Jurkat, Clone E6-1 (cell line): ENCODE measurements at places on chromosomes 2 and 18.

- DNase-seq: no peak
Measured at GRCh38 chr2:112812318-112813267, 24.0 kb downstream of the IL1B start.

DNA sequence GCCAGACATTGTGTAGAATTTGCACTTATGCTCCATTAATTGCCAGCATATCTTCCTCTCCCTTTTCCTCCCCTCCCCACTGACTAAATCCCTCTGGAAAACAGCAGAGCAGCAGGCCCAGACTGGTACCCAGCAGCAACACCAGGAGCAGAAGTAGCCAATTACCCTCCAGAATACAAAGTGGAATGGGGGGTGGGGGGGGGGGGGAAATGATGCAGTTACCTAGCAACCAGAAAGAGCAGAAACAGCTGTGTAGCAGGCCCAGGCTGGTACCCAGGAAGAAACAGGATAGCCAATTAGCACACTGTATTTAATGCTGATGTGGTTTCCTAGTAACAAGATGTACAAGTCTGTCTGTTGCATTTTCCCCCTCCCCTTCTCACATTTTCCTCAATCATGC, 52.3 kb downstream of the KLF7 start:
- DNase-seq: no peak

DNA sequence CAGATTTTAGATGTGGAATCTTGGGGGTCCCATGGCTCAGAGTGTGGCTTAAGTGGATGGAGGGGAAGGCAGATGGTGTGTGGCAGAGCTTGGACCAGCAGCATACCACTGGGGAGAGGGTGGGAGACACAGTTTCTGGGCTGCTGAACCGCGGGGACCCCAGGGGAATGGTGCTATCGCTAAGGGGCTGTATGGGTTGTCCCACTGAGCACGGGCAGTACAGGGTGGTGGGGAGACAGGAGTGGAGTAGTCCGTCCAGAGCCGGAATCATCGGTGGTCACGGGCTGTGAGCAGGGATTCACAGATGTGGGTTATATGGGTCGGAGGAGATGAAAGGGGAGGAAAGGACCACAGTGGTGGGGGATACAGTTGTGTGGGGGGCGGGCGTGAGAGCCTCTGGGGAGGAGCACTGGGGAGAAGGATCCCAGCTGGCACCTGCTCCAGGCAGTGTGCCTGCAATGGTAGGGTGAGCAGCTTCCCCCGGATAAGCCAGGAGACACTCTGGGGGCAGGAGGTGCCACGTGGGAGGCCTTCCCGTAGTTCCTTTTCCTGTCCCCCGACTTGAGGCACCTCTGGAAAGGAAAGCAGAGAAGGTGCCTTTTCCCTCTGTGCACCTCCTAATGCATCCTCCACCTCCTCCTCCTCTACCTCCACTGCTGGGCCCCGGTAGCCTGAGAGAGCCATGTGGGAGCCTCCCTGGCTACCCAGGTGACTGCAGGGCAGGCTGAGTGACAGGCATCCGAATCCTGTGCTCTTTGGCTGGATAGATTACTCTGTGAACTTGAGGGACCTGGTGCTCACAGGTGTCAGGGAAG, 24.9 kb downstream of the IGFBP5 start:
- no peak for DNase-seq

DNA sequence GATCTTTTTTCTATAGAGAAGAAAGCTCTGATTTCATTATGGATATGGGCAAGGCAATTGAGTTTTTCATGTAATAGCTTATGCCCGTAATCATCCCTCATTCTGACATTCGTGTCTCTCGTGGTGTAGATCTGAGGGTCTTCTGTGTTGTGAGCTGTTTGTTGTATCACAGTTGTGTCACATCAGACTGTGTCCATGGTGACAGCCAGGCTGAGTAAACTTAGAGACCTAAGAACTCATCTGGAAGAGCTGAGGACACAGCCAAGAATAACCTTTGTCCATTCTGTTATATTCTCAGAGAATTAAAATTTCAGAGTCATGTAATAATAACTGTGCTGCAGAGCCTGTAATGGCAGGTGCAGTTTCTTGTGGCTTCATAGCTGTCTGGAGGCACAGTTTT, 116.5 kb downstream of the ATP9B start:
- no peak for DNase-seq

DNA sequence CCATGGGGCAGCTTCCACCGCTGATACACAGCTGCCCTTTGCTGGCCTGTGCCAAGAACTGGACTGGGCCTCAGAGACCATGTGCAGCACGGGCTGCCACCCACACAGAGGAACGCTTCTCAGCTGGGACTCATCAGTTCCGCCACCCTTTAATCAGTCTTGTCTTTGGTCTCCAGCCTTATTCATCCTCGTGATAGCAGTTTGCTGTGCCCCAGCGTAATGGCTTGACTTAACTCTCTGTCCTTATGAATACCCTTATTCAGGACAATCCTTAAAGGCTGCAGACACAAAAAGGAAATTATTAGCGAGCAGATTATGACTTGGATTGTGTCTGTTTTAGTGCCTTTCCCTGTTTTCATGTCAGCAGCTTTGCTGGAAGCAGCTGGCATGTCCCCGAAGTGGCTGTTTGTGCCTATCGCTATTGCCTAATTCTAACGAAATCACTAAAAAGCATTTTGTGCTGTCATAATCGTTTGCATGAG, 108.9 kb upstream of the DAPL1 start:
- DNase-seq: no peak

- no peak for DNase-seq
Measured at GRCh38 chr2:11877764-11878163, 131.3 kb downstream of the LPIN1 start.

GRCh38 chr2:186868344-186868743, 19.4 kb upstream of the ZSWIM2 start:
- DNase-seq: no peak

DNA sequence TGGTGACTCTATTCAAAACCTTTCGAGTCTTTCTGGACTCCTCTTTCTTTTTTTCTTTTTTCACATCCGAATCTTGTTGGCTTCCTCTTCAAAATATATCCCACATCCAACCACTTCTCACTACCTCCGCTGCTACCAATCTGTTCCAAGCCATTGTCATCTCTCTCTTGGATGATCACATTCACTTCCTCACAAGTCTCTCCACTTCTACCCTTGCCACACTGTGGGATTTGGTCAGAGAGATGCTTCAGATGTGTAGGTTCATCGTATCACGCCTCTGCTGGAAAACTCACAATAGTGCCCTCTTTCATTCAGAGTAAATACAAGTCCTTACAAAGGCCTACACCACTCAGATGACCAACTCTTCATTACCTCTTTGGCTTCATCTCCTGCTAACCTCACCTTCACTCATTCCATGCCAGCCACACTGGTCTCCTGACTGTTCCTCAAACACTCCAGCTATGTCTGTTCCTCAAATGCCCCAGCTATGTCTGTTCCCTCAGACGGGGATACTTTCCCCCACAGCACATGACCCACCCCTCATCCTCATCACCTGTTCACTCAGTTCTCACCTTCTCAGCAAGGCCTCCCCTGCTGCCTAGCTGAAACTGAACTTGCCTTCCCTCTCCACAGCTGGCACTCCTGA, 67.2 kb upstream of the PELI1 start:
- no peak for DNase-seq

GRCh38 chr2:7927691-7928090, 754.2 kb upstream of the ID2 start:
- DNase-seq: no peak

GRCh38 chr2:118865106-118865505, 17.7 kb upstream of the EN1 start:
- peak; percentile 29 for DNase-seq

- DNase-seq: no peak
Measured at GRCh38 chr2:226131299-226131784, 668.3 kb downstream of the IRS1 start.

DNA sequence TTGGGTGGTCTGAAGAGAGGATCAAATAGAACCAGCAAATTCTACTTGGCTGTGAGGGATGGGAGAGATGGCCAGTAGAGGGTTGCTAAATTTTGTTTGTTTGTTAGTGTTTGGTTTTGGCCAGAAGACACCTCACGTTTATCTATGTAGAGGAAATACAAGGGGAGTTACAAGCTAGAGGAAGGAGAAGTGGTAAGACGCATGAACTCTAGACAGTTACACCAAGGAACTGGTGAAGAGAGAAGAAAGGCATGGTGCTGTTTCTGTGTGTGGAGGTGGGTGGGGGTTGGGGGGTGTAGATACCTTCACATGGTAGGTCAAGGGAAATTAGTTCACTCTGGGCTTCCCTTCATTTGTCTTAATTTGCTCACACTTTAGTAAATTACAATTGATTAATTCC, 25.6 kb downstream of the RASGRP3 start:
- DNase-seq: no peak

DNA sequence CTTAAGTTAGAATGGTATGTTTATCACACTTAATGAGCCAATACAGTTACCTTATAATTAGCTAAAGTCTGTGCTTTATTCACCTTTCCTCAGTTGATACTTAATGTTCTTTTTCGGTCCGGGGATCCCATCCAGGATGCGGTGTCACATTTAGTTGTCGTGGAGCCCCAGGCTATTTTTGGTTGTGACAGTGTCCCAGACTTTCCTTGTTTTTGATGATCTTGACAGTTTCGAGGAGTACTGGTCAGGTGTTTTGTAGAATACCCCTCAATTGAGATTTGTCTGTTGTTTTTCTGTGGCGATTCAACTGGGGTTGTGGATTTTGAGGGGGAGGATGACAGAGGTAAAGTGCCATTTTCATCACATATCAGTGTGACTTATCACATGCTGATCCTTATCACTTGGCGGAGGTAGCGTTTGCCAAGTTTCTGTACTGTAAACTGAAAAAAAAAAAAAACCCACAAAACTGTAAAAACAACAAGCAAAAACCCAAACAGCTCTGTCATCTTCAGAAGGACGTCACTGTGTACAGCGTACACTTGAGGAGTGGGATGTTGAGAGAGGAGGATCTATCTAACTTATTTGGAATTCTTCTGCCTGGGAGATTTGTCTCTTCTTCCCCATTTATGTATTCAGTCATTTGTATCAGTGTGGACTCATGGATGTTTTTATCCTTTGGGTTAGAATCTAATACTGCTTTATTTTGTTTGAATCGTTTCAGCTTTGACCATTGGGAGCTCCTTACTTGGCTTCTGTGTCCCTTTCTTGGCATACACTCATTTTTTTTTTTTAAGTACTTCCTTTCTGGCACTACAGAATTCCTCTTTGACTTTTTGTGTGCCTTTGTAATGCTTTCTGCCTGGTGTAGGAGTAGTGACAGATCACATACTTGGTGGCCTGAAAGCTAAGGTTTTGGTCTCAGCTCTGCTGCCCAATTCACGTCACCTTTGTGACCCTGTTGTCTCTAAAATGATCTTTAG, 68.1 kb downstream of the FMNL2 start:
- DNase-seq: peak; percentile 30

DNA sequence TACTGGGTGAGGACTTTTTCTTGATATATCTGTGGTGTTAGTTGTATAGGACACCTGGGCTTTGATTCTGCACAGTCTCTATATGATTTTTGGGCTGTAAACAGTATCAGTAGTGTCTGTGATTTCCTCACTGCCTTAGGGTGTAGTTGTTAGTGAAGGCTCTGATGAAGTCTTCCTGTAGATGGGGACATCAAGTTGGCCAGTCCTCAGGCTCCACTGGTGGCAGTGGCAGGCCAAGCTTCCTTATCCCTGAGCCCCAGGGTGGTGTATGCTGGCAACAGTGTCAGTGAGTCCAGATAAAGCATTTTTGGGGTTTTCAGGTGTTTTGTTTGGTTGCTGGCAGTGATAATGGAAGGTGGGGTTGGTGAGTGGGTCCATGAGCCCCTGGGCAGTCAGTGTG, 961.4 kb downstream of the DSC3 start:
- DNase-seq: no peak

GRCh38 chr2:53770264-53770663, 2.7 kb downstream of the CHAC2 start:
- no peak for DNase-seq

DNA sequence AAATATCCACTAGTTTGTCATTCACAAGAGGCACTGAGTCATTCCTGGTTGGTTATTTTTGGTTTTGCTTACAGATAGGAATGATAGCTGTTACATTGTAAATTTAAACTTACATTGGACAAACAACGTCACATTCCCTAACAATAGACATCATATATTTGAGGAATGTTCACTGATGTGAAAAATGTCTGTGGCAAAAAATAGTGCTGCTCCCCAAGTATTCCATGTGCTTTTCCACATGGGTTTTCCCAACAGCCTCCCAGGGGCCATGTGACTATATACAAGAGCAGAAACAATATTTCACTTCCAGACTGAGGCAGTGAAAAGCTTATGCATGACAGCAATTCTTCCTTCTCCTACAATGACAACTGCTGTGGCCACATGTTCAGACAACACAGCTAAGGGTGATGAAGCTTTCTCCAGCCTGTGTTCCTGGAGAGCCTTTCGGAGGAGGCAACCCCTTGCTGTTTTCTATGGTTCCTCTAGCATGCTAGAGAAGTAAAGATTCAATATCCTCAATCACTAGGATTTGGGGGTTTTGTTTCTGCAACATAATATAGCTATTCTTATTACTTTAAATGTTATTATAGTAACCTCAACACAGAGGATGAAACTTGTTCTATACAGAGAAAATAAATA, 202.7 kb downstream of the PTH2R start:
- DNase-seq: no peak

- DNase-seq: no peak
Measured at GRCh38 chr18:28801876-28802275, 624.9 kb upstream of the CDH2 start.

GRCh38 chr2:147989809-147990403, 30.6 kb downstream of the ORC4 start:
- peak; percentile 38 for DNase-seq

GRCh38 chr2:143255086-143255485, 125.9 kb downstream of the ARHGAP15 start:
- DNase-seq: no peak

DNA sequence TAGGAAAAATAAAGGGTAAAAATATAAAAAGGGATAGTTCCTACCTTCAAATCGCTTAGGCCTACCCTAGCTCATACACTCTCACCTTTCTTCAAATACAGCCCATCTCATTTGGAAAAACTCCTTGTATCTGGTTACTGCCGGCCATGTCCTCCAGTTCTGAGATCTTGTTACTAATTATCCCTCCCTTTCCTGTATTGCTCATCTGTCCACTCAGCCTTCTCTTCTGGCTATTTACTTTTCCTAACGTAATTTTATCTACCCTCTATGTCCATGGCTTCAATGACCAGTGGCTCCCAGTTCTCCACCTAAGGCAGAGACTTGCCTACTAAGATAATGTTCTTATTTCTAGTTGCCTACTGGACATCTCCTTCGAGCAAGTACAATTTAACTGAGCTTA, 342.9 kb upstream of the ACVR2A start:
- DNase-seq: no peak

- DNase-seq: no peak
Measured at GRCh38 chr2:205565142-205565522, 117.2 kb upstream of the NRP2 start.

DNA sequence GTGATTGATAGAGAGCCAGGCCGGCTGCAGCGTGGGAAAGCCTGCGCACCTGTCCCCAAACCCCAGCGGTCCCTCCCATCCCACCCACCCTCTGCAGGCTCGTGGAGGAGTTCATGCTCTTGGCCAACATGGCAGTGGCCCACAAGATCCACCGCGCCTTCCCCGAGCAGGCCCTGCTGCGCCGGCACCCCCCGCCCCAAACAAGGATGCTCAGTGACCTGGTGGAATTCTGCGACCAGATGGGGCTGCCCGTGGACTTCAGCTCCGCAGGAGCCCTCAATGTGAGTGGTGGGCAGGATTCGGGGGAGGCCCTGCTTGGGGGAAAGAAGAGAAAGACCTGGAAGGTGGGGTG, 48.9 kb upstream of the ALPP start:
- no peak for DNase-seq
